ENCODE measurements at places on chromosomes 12 and 14. TPM values are rescaled to one million over a fixed set of nuclear protein-coding genes. Genes with fewer than 3 reads are reported as not detected.
A peak's percentile ranks its signal among the peaks of the same experiment; 100 is the strongest.

- no peak for DNase-seq
Measured at GRCh38 chr12:32151086-32151485, 44.4 kb downstream of the BICD1 start.

DNA sequence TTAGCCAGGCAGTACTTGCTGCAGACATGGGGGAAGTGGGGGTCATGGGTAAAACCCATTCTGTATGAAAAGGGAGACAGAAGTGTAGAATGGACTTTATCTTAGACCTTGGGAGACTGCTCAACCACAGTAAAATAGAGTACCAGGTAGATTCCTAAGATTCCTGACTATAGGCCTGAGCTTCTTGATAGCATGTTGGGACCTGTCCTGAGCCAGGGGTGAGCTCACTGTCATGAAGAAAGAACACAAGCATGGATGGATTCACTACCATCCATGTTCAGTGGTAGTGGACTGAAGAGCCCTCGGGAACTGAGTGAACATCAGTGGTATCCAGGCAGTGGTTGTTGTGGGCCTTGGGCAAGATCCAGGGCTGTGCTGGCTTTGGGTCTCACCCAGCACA, 1003.8 kb downstream of the TMTC2 start:
- DNase-seq, result peak; percentile 76

DNA sequence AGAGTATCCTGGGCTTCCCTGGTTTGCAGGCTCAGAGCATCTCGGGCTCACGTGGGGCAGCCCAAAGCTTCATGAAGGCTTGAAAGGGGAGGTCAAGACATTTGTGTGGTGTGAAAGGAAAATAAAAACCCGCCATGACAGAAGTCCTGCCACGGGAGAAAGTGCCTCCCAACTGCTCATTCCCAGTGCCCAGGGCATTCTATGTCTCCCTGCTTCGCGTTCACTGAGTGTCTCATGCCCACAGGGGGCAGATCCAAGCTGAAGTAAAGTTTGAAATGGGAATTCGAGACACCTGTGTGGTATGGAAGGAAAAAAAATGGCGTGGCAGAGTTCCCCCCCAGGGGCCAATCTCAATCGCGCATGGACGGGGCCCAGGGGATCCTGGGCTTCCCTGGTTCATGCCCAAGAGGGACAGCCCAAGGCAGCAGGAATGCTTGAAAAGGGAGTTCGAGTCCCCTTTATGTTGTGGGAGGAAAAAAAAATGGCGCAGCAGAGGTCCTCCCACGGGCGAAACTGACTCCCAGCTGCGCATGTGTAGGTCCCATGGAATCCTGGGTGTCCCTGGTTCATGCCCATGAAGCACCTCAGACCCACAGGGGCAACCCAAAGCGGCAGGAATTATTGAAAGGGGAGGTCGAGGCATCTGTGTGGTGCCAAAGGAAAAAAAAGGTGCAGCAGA, 576.7 kb downstream of the ALG10 start:
- DNase-seq, result no peak

- DNase-seq, result no peak
Measured at GRCh38 chr14:61558271-61558670, 137.0 kb upstream of the HIF1A start.

GRCh38 chr14:104262515-104263514, 124.4 kb downstream of the KIF26A start:
- DNase-seq, result no peak

DNA sequence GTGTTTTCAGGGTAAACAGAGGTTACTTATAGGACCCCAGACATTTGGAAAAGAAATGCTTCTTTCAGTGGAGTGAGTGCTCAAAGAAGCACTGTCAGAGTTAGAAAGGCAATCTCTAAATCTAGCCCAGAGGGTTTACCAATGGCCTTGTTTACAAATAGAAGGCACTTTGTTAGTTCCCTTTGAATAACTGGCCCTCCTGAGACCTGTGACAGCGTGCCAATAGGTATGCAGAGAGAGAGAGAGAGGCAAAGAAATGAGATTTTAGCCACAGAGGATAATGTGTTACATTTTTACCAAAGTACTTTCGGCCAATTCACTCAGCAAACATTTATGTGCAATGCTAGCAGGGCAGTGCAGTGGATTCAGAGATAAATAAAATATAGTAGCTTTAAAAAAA, 41.9 kb downstream of the TPH2 start:
- DNase-seq, result no peak

DNA sequence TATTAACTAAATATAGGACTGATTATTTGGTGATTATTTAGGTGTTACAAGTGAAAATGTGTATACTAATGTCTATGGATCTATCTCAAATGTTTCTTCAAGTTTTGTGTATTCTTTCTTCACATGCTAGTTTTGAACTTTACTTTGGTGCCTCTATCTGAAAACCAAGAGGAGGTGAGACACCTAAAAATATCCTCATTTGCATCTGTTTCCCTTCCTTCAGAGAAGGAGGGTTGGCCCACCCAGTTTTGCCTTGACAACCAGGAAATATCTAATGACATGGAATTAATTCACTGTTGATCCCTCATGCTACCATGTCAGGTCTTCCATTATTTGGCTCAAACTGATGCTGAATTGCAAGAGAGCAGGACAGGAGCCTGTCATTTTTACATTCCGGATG, 500.4 kb downstream of the NELL2 start:
- no peak for DNase-seq

- DNase-seq, result no peak
Measured at GRCh38 chr12:58326534-58326933, 385.2 kb downstream of the ATP23 start.

GRCh38 chr14:65745396-65746190, 333.1 kb downstream of the FUT8 start:
- DNase-seq, result no peak

- no peak for DNase-seq
Measured at GRCh38 chr12:131363841-131364495, 346.9 kb upstream of the SFSWAP start.

Gene FSCB
- total RNA-seq, result not detected

- DNase-seq, result peak; percentile 62
Measured at GRCh38 chr14:21825149-21825743, 151.6 kb upstream of the OR4E1 start.

GRCh38 chr12:25266497-25266896, 15.8 kb upstream of the KRAS start:
- DNase-seq, result no peak

DNA sequence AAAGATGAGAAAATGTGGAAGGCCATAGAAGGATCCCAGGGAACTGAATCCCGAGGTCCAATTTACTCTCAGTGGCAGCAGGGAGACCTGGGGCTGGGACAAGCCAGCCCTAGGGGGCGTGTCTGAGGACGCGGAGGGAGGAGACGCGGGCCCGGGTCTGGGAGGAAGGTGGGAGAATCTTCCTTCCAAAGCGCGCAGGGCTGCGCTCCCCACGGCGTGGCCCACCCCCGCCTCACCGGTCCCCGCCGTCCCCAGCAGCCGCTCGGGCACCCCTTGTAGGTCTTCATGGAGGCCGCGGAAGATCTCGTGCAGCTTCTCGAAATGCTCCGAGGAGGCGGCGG, 323 bp downstream of the VTI1B start:
- peak; percentile 47 for DNase-seq

DNA sequence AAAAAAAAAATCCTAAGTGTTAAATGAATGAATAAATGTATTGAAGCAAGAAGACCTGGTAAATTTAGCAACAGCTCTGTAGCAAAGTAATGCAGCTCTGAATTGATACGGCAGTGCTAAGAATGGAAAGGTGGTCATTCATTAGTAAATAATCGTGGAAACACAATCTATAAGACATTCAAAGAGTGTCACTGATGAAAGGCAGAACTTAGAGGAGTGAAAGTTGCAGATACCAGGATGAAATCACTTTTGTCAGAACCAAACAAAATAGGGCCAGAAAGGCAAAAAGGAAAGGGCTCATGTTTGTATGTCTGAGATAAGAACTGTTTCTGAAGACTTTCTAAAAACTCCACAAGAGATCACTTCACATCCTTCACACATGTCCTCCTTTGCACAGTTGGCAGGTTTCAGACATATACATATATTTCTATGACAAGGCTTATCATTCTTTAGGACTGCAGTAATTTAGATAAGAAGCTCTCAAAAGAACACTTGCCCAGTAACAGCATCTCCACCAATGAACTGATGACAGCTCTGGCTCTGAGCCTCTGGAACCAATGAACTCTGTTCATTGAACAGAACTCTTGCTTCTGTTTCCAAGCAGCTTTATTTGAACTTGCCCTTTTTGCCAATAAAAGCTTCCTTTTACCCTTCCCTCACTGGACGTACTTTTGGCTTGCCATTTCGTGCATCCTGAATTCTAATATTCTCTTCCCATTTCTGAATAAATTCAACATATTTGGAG, 4.2 kb upstream of the LRR1 start:
- peak; percentile 43 for DNase-seq

Gene SLCO1B1
- total RNA-seq, result not detected

Gene CIROP
- not detected for total RNA-seq

DNA sequence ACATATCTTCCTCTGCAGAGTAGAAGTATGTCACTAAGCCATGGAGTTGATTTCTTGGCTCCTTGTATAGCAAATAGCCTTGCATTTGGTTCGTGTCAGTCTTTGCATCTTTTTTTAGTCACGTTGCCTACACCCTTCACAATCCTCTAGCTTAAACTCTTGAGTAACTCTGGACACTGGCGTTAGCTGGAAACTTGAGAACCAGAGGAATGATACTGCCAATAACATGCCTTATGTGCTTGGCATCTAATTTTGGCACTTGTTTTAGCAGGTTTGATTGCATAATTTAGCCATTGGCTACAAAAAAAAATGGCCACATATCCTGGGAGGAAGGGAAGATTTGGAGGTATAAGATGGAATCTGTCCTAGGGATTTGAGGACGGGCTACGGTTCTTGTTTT, 136.2 kb downstream of the ETV6 start:
- peak; percentile 93 for DNase-seq

GRCh38 chr12:67594888-67595287, 53.7 kb upstream of the DYRK2 start:
- DNase-seq, result peak; percentile 31

GRCh38 chr12:124754949-124755800, 108.5 kb downstream of the SCARB1 start:
- no peak for DNase-seq

GRCh38 chr12:114140576-114140975, 174.5 kb upstream of the RBM19 start:
- no peak for DNase-seq

Gene TXNDC16
- 1.0 TPM for total RNA-seq

Gene MEG3
- 3.7 TPM for total RNA-seq

Gene BRI3BP
- 14.8 TPM for total RNA-seq

DNA sequence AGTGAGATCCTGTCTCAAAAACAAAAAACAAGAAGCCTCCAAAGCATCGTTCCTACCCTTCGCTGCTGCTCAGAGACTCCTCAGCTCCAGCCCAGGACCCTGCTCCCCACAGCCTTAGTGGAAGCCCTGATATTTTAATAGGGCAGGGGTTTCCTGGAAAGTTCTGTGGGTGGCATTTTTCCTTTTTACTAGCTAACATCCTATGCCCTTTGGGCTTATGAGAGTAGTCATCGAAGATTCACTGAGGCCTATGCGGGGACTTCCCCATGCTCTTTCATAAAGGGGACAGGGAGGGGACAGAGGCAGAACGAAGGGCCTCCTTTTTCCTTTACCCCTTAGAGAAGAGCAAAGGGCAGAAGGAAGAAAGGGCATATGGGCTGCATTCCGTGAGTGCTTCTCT, 8.3 kb downstream of the LAG3 start:
- DNase-seq, result no peak

- no peak for DNase-seq
Measured at GRCh38 chr14:74202113-74202512, 37.1 kb upstream of the VSX2 start.

DNA sequence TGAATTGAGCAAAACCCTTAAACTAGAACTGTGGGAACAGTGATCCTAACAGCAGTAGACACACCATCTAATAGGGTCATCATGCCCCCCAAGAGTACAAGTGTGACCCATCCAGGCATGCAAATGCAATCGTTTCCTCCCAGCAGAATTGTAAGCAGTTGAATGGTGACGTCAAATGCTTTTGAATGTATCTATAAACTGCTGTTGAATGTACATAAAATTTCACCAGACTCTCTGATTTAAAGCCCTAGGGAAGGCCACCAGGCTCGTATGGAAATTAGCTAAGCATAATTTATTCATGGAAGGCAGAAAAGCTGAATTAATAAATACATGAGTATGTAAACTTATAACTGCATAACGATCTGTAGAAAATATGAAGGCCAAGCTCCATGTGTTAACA, 482.9 kb downstream of the EGLN3 start:
- DNase-seq, result no peak

Gene C12orf60
- total RNA-seq, result 1.4 TPM

Gene SYNDIG1L
- total RNA-seq, result under 0.01 TPM

DNA sequence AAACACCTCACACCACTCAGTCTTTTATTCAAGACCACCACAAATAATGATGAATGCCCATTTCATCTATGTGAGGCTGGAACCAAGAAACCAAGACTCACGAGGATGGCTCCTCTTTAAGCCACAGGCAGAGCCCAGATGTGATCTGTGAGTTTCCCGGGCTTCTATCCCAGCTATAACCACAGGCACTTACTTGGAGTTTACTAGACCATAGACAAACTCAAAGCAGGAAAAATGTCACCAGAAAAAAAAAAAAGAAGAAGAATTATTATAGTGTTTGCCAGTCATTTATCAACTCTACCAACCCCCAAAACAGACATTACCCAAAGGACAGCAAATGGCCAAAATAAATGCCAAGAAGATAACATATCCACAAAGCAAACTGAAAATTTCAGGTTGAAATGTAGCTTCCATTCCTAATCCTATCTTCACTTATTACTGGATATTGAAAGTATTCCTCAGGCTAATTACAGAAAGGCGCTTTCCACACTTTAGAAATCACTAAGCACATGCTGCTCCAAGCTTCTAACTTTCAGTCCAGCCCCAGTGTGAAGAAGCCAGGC, 44.7 kb downstream of the ZFYVE1 start:
- DNase-seq, result no peak

DNA sequence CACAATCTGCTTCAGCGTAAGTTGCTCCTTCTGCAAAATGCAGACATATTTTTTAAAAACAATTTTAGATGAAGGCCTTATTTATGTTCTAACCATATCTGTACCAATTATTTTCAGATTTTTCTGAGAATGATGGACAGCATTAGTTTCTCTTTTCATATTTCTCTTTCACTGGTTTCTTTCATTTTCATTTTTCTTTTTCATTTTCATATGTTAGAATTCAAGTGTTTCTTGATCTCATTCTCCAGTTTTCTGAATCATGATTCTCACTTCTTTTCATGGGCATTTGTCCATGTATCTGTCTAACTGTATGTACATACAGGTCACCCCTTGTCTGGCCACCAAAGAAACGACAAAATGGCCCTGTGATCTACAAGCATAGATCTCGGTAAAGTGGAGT, 346.6 kb downstream of the NAV3 start:
- DNase-seq, result no peak

Gene DNAAF2
- total RNA-seq, result 10.8 TPM
